ENCODE measurements at places on chromosomes 2 and 18. TPM values are rescaled to one million over a fixed set of nuclear protein-coding genes. Genes with fewer than 3 reads are reported as not detected.

DNA sequence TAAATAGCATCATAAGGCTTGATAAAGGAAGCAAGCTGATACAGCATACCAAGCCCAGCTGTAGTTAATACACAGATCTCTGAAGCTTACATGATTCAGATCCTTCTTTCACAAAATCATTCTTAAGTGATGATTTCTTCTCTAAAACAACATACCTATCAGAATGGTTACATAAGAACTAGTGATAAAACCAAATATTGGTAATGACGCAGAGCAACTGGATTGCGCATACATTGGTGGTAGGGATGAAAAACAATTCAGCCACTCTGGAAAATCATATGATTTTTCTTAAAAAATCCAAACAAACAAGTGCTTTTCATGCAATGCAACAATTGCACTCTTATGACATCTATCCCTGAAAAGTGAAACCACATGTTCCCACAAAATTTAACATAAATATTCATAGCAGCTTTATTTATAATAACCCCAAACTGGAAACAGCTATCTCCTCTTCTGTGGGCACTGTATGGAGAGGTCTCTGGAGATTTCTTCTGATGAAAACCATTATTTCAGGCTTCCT, 153.6 kb upstream of the DSEL start:
- no peak for DNase-seq

DNA sequence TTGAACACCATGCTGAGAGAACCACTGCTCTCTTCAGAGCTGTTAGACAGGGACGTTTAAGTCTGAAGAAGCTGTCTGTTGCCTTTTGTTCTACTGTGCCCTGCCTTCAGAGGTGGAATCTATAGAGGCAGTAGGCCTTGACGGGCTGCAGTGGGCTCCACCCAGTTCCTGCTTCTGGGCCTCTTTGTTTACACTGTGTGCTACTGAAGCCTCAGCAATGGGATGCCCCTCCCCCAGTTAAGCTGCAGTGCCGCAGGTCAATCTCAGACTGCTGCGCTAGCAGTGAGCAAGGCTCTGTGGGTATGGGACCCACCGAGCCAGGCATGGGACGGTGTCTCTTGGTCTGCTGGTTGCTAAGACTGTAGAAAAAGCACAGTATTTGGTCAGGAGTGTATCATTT, 162.3 kb upstream of the NXPH2 start:
- DNase-seq = no peak

DNA sequence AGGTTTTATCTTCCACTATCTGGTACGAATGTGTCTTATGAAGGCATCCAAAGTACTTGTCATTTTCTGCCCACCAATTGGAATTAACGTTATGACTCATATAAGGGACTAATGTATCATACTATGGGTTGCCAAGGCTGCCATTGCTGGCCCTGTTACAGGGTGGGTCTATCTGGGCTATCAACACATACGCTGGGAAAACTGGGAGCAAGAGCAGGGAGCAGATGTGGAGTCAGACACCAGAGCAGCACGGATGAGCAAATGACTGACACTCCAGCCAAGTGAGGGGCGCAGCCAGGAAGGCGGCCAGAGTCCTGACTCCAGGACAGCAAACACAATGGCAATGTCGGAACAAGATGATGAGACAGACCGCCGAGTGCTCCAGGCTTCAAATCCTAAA, 145.9 kb downstream of the COPS8 start:
- DNase-seq = no peak

DNA sequence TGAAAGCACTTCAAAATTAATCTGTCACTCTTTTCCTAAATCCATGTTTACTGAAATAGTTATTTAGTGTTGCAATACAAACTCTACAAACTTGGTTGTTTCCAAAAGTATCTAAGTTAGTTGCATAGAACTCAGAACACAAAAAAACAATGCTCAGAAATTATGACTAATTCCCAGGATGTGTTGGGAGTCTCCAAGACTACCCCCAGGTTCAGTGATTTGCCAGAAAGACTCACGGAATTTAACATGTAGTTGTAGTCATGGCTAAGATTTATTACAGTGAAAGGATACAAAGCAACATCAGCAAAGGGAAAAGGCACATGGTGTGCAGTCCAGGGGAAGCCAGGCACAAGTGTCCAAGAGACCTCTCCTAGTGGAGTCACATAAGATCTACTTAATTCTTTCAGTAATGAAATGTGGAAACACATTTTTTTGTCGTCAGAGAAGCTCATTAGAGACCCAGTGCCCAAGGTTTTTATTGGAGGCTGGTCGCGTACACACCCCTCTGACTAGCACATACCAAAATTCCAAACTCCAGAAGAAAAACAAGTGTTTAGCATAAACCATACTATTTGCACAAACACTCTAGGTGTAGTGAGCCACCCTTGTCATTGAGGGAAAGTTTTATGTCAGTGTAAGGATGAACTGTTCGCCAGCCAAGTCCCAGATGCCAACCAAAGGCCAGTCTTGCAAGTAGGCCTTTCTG, 43.3 kb upstream of the CYP20A1 start:
- DNase-seq = no peak

GRCh38 chr2:239604861-239605260, 204.0 kb upstream of the HDAC4 start:
- no peak for DNase-seq

DNA sequence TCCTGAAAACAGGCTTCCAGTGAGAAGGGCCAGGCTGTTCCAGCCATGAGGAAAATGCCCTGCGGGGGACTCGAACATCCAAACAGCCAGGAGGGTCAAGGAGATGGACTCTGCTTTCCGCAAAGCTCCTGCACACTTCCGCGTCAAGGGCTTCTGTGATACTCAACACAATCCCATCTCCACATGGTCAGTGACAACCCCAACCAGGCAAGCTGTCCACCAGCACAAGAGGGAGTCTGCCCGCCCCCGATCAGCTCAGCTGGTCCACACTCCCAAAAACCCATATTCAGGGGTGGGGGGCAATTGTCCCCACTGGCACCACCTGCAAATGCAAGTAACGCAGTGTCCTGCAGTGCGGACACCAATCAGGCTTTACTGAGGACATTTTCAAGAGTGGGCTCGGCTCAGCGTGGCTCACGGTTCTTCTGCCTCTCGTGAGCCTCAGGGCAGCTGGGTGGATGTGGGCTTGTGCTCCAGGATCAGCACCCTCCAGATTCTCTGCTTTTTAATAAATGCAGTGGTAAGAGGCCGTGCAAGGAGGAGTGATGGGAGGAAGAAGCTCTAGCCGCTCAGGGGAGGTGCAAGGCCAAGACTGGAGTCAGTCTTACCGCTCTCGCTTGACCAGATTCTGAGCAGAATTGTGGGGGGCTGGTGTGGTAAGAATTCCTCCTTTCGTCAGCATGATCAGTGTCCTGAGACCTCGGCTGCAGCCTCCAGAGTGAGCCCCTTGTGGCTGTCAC, 19.5 kb upstream of the CIDEA start:
- no peak for DNase-seq

GRCh38 chr2:143792602-143793001, 663.4 kb downstream of the ARHGAP15 start:
- no peak for DNase-seq

DNA sequence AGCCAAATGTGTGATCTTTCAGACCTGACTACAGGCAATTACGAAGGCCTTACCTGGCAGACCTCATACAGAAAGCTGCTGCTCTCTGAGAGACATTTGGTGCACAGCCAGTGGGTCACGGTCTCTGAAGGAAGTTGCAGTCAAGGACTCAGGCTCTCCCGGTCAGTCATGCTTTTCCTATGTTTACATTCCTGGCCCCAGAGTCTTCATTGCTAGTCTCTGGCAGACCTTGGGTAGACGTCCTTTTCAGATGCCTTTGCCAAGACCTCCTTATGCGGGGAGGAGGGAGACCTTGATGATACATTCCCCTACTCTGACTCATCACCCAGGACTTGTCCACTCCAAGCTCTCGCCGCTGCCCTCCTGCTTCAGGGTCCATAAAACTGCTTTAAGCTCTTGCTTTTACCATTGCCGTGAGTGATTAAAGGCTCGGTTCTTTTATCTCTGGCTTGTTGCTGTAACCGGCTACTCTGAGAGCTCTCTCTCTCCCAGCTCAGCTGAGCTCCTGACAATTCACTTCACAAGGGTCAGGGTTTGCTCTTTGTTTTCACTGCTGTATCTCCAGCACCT, 62.0 kb upstream of the SLC35F5 start:
- peak; percentile 97 for DNase-seq

The NT5C1B gene
- total RNA-seq = not detected

The CENPA gene
- not detected for total RNA-seq

Measured in thyroid gland (tissue), 4 donors.